ENCODE measurements at places on chromosomes 1 and 21. TPM values are rescaled to one million over a fixed set of nuclear protein-coding genes. Genes with fewer than 3 reads are reported as not detected.
A peak's percentile ranks its signal among the peaks of the same experiment; 100 is the strongest.

DNA sequence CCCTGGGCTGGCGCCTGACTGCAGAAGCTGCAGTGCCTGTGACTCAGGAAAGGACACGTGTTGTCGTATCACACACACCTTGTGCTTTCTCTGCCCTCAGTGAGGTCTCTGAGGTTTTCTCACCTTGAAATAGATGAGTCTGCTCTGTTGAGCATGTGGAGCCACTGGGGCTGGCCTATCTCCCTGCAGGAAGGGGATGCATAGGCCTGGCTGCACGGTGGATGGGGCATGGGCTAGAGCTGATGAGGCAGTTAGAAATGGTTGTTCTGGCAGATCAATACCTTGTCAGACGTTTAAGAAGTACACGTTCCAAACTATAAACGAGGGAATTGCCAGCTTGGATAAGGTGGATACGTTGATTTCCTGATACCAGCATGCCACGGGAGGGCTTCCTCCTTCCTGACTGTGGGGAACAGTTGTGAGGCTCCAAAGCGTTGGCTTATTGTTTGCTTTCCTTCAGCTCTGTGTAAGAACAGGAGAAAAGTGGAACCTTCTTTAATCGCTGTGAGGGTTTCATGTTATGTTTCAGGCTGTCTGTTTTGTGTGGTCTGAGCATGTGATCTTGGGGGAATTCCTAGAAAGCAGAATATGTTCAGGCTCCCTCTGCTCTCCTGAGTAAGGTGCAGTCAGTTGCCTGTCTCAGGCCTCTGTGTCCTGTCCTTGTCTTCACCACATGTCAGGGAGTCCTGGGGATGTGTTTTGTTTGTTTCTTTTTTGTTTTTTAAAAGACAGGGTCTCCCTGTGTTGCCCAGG is 44.8 kb downstream of the PCNT start:
- peaks cover 50% of the 10 kb centered on the region for H3K4me1 ChIP-seq
- H3K36me3 ChIP-seq, result peaks cover 4% of the 10 kb centered on the region
- peak; percentile 62 for DNase-seq
- H3K27me3 ChIP-seq, result no peaks in the 10 kb centered on the region
- H3K27ac ChIP-seq, result peak overlapping the region; percentile 98
- no peak overlapping the region for H3K4me3 ChIP-seq

GRCh38 chr1:32249831-32250525 is 1.1 kb upstream of the LCK start:
- peak overlapping the region; percentile 68 for H3K27ac ChIP-seq
- DNase-seq, result no peak
- H3K4me3 ChIP-seq, result no peak overlapping the region
- peaks cover 16% of the 10 kb centered on the region for H3K4me1 ChIP-seq

- no peak overlapping the region for H3K4me3 ChIP-seq
- DNase-seq, result peak; percentile 18
- no peaks in the 10 kb centered on the region for H3K4me1 ChIP-seq
- no peak overlapping the region for H3K27ac ChIP-seq
Observed at GRCh38 chr1:8239039-8239305, 78.9 kb upstream of the SLC45A1 start.

- no peak overlapping the region for H3K27ac ChIP-seq
- no peak overlapping the region for H3K4me3 ChIP-seq
- H3K36me3 ChIP-seq, result peaks cover 29% of the 10 kb centered on the region
- no peak for DNase-seq
- peaks cover 3% of the 10 kb centered on the region for H3K4me1 ChIP-seq
Observed at GRCh38 chr1:32215629-32216480, 6.3 kb downstream of the TMEM234 start.

GRCh38 chr1:240652549-240652948 is 40.6 kb upstream of the GREM2 start:
- H3K27me3 ChIP-seq, result no peaks in the 10 kb centered on the region
- H3K27ac ChIP-seq, result no peak overlapping the region
- H3K4me1 ChIP-seq, result no peaks in the 10 kb centered on the region
- DNase-seq, result no peak
- H3K4me3 ChIP-seq, result no peak overlapping the region

The IQCC gene
- 0.82 TPM for total RNA-seq

The COL11A1 gene
- total RNA-seq, result not detected

The C1orf87 gene
- total RNA-seq, result not detected

The NPR1 gene
- 7.1 TPM for total RNA-seq

The ARHGAP30 gene
- total RNA-seq, result 1.6 TPM

The FAM72D gene
- not detected for total RNA-seq

DNA sequence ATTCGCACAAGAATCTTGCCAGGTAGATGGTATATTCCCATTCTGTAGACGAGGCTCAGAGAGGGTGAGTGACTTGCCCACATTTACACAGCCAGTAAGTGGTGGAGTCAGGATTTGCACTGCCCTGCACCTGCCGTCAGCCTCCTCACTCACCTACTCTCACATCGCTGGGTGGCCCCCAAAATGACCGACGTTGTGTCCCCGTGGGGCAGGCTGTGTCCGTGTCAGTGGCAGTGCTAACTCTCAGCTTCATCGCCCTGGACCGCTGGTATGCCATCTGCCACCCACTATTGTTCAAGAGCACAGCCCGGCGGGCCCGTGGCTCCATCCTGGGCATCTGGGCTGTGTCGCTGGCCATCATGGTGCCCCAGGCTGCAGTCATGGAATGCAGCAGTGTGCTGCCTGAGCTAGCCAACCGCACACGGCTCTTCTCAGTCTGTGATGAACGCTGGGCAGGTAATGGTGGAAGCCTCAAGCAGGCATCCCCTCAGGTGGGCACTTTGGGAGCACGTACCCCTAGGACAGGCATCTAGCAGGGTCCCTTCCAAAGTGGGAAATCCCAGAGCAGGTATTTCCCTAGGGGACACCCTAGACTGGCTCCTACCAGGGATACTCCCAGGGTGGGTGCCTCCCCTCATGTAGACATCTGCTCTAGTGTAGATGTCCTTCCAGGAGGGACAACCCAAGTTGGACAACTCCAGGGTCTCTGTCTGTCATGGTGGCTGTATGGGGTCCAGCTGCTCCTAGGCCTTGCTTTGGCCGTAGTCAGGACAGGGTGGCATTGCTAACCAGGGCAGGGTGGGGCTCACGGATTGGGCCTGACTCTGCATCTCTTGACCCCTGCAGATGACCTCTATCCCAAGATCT is 3.4 kb downstream of the HCRTR1 start:
- no peak overlapping the region for H3K27ac ChIP-seq
- DNase-seq, result no peak
- H3K27me3 ChIP-seq, result peaks cover 21% of the 10 kb centered on the region
- no peak overlapping the region for H3K4me3 ChIP-seq
- no peaks in the 10 kb centered on the region for H3K36me3 ChIP-seq

GRCh38 chr1:29626726-29627125 is 390.4 kb downstream of the PTPRU start:
- no peaks in the 10 kb centered on the region for H3K4me1 ChIP-seq
- H3K27ac ChIP-seq, result no peak overlapping the region

The CAMK1G gene
- total RNA-seq, result not detected

The SYCP1 gene
- total RNA-seq, result not detected

GRCh38 chr1:239155466-239156091 is 230.8 kb upstream of the CHRM3 start:
- no peaks in the 10 kb centered on the region for H3K27me3 ChIP-seq
- no peaks in the 10 kb centered on the region for H3K36me3 ChIP-seq
- no peak overlapping the region for H3K27ac ChIP-seq
- no peaks in the 10 kb centered on the region for H3K4me1 ChIP-seq
- no peak for DNase-seq

DNA sequence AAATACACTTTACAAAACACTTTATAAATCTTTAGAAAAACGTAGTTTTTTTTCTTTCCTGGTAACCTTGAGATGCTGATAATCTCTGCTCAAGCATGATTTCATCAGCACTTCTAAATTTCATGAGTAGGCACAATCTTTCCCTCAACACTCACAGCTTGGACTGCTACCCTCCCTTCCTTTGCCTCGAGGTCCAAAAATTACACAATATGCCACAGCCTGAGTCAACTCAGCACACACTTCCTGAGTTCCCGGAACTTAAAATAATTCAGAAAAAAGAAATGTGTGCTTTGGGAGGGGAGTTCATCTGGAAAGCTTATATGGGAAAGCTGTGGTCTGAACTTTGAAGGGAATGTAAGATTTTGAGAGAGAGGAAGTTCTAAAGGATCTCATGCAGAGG is 5.9 kb downstream of the CLCA2 start:
- H3K4me3 ChIP-seq, result no peak overlapping the region
- H3K27ac ChIP-seq, result peak overlapping the region; percentile 61
- peak; percentile 37 for DNase-seq
- H3K27me3 ChIP-seq, result no peaks in the 10 kb centered on the region
- no peaks in the 10 kb centered on the region for H3K4me1 ChIP-seq

- no peak for DNase-seq
- H3K27ac ChIP-seq, result no peak overlapping the region
- H3K36me3 ChIP-seq, result no peaks in the 10 kb centered on the region
- H3K27me3 ChIP-seq, result peaks cover 4% of the 10 kb centered on the region
- H3K4me1 ChIP-seq, result no peaks in the 10 kb centered on the region
Observed at GRCh38 chr21:32868631-32869454, 97.3 kb upstream of the PAXBP1 start.

The DDX59 gene
- total RNA-seq, result 42.0 TPM

DNA sequence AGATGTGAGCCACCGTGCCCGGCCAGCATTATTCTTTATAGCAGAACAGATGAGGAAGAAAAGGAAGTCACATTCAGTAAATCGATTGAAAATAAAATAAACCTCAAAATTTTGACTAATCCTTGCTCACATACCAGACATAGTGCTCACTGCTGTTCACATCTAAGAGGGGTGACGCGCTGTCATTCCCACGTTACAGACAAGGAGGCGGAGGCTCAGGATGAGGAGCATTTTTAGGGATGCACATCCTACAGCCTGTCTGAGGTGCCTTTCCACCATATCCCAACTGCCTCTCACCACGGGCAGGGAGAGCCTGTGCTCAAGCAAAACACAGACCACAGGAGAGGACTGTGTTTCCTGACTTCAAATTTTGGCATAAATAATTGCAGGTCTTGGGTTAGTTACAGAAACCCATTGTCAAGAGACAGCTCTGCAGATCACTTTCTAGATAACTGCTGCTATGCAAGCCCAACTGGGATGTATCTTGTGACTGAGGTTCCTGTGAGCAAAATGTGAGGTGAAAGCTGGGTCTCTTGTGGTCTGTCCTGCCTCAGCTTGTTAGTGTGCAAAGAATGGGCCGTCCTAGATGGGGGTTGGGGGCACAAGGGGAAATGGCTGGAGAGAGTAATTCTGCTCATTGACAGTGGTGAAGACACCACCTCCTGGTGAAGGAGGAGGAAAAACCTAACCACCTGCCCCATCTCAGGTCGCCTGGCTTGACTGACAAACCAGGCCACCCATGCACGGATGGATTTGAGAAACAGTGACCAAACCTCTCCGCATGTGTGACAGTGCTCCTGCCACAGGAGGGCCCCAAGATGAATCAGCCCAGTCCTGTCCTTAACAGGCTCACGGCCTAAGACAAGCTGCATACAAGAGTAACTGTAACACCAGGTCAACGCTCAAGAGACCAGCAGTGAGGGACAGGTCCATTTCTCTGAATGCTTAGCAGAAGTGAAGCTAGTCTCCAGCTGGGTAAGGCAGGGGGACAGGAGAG is 8.2 kb downstream of the TNN start:
- no peaks in the 10 kb centered on the region for H3K27me3 ChIP-seq
- H3K4me3 ChIP-seq, result no peak overlapping the region
- no peak for DNase-seq
- H3K36me3 ChIP-seq, result no peaks in the 10 kb centered on the region
- H3K27ac ChIP-seq, result no peak overlapping the region
- peaks cover 7% of the 10 kb centered on the region for H3K4me1 ChIP-seq

The KIFAP3 gene
- 17.0 TPM for total RNA-seq

The AHCYL1 gene
- total RNA-seq, result 70.2 TPM

DNA sequence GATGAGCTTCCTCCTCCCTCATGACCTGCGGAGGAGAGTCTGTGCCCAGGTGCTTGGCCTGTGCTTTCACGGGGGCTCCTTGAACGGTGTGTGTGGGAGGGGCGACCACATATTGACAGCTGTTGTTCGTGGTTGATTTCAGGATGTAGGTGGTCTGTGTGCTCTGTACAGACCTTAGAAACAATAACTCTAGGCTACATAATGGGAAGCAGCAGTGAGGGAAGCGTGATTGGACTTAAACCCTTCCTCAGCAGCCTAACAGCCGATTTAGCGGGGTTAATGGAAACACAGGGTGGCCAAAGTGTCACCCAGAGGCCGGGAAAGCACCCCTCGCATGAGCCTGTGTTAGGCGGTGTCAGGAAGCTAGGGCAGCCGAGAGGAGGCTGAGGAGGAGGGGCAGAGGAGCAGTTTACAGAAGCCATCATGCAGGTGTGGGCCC is 56.0 kb downstream of the TBCE start:
- no peak for DNase-seq
- no peak overlapping the region for H3K27ac ChIP-seq
- H3K36me3 ChIP-seq, result peaks cover 7% of the 10 kb centered on the region
- no peak overlapping the region for H3K4me3 ChIP-seq
- no peaks in the 10 kb centered on the region for H3K27me3 ChIP-seq
- peaks cover 15% of the 10 kb centered on the region for H3K4me1 ChIP-seq

DNA sequence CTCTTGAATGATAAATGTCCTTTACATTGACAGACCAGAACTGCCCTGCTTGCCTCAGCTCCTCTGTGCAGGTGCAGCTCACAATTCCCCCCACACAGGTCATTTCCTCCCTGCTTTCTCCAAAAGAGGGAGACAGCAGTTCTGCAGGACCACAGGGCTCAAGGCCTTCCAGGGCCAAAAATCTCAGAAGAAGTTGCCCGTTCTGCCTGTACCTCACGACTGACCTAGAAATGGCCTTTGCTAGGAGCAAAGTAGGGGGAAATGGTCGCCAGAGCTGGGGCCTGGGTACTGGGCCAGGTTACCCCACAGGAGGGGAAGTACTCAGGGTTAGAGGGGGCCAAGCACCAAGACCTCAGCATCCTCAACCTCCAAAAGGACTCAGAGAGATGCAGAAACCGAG is 11.1 kb downstream of the RNU1-2 start:
- no peak overlapping the region for H3K4me3 ChIP-seq
- H3K4me1 ChIP-seq, result peaks cover 15% of the 10 kb centered on the region
- no peak for DNase-seq
- H3K36me3 ChIP-seq, result no peaks in the 10 kb centered on the region
- no peaks in the 10 kb centered on the region for H3K27me3 ChIP-seq
- H3K27ac ChIP-seq, result peak overlapping the region; percentile 88

DNA sequence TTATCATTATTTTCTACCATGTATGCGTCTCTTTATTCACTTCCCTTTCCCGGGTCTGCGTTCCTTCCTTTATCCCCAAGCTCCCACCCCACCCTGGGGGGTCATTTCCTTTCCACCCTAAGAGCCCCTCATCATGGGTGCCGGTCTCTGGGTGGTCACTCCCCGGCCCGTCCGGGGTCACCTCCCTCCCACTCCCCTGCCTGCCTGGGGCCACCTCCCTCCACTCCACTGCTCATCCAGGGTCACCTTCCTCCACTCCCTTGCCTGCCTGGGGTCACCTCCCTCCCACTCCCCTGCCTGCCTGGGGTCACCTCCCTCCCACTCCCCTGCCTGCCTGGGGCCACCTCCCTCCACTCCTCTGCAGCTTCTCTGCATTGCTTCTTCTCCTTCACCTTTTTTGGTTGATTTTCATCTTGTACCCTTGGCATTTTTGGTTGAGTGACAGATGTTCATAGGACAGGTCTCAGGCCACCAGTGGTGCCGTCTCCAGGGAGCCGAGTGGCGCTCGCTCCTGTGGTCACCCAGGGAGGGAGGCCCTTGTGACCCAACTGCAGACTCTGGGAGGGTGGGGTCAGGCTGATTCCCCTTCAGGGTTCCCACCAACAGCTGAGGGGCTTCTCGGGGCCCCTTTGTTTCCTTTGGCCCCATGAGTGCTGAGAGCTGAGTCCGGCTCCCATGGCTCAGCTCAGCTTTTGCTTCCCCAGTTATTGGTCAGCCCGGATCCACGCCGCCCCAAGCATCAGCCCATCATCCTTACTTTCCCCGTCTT is 48.6 kb upstream of the PCBP3 start:
- no peaks in the 10 kb centered on the region for H3K36me3 ChIP-seq
- H3K27ac ChIP-seq, result no peak overlapping the region
- H3K4me1 ChIP-seq, result no peaks in the 10 kb centered on the region
- peaks cover 12% of the 10 kb centered on the region for H3K27me3 ChIP-seq
- H3K4me3 ChIP-seq, result no peak overlapping the region

The HEATR1 gene
- 16.0 TPM for total RNA-seq

Measured in gastrocnemius medialis (tissue), 4 donors.